Left lobe of liver (tissue), 2 donors: ENCODE measurements at places on chromosomes 6 and 20. TPM values are rescaled to one million over a fixed set of nuclear protein-coding genes. Genes with fewer than 3 reads are reported as not detected.

REM1 gene
- not detected for total RNA-seq

DNA sequence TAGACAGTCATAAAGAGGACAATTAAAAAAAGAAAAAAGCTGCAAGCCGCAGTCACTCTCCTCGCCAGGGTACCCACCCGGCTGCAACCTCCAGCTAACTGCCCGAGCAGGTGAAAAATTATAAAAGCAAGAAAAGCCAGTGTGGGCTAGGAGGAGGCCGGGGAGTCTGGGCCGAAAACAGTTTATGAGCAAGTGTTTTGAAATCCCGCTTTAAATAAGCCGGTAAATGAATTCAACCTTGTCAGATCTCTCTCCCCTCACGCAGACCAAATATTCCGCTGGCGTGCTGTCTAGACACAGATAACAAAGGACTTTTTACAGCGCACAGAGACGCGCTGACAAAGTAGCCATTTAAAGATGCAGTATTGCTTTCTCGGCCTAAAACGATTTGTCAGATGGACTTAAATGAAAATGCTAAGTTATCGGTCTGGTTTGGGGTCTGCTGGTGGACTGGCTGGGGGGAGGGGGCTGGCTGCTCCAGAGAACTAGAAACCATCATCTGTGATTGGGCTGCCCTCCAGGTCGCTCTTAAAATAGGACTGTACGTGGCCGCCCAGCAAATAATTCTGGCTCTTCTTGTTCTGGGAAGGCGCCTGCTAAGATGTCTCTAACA lies 24.6 kb downstream of the PMEPA1 start:
- DNase-seq = no peak

DNA sequence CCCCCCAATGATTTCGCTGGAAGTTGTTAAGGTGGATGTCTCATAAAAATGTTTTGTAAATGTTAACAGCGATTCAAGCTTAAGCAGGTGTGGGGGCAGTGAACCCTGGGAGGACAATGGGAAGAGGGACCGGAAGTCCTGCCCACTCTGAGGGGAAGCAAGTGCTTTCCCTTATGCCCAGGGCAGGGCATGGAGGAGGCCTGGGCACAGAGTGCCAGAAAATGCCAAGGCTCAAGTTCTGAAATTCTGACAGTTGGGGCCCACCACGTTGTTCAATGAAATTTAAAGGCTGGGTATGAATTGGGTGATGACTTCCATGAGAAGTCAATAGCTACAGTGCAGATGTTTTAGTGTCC lies 132.7 kb upstream of the SALL4 start:
- DNase-seq = no peak

ASF1A gene
- total RNA-seq = 10.2 TPM

DNA sequence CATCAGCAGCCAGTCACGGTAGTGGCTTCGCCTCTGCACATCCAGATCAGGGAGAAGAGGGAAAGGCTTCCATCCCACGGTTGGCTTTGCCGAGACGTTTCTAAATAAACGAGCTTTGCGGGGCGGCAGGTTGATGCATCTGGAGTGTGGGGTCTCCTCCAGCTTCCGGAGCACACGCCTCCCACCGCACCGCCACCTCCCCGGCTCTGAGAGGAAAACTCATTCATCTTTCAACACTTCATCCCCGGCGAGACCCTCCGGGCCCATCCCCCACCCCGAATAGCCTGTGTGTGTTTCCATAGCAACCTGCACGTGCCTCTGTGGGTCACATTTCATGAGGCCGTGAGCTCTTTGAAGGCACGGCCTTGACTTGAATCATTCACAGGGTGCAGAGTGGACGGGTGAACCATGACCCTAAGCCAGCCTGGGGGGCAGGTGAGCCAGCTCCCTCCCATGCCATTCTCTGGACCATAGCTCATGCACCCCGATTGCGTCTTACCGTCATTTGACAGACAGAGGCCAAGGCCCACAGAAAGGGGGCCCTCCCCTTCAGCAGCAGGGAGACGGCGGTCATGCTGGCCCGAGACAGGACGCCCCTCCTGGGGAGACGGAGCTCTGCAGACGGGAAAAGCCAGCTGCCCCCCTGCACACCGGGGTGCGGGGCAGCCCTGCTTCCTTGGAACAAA lies 16.2 kb upstream of the CHRNA4 start:
- DNase-seq = no peak

- DNase-seq = no peak
Measured at GRCh38 chr6:30804333-30804732, 60.0 kb upstream of the IER3 start.

DNA sequence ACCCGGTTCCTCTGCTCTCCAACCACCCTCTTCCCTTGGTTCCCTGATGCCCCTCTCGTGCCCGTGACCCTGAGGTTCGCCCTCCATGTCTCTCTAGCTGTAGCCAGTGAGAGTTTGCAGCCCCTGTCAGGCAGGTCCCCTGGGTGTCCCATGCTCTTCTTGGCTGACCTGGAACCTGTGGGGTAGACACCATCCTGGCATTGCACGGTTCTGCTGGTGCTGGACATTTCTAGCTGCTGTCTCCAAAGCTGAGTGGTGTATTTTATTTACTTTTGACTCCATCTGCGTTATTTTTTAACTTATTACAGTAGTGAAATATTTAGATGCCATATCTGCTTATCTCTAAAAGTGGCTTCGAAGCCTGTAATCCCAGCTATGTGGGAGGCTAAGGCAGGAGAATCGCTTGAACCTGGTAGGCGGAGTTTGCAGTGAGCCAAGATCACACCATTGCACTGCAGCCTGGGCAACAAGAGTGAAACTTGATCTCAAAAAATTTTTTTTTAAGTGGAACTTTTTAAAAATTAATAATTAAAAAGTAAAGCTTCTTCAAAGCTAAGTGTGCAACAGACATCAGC lies 12.5 kb downstream of the ENTPD6 start:
- no peak for DNase-seq

- DNase-seq = no peak
Measured at GRCh38 chr6:112597176-112597575, 250.0 kb downstream of the RFPL4B start.

DNA sequence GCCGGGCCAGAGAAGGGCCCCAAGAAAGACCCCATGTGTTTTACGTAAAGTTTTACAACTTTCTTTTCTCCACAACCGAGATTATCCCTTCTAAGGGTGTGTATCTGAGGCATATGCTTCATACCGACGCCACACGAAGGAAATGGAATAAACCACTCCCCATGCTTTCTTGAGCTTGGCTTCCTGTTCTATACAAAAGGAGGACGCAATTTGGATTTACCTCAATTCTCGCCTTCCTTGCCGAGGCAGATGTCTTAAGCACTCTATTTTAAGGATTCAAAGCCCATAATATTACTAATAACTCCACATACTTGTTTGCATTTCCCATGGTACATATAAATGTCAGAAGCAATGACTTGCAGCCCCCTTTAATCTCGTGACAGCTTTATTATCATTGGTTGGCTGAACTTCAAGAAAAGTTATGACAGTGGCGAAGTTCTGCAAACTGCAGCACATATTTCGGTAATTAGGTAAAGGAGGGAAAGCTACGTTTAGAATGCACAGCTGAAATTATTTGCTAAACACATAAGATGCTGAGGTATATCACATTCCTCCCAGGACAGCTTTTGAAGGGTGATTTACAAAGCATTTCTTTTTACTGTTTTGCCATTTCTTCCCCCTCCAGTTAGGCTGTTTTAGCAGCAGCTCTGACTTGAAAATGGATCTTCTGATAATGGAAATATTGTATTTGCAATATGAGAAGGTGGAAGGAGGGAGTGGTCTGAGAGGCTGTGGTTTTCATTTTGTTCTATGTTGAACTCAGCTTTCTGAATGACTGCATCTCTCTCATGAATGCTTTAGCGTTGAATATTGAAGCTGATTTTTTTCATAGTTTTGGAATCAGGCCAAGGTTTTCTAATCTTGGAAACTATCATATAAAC lies 330.5 kb downstream of the EPHA7 start:
- no peak for DNase-seq

DNA sequence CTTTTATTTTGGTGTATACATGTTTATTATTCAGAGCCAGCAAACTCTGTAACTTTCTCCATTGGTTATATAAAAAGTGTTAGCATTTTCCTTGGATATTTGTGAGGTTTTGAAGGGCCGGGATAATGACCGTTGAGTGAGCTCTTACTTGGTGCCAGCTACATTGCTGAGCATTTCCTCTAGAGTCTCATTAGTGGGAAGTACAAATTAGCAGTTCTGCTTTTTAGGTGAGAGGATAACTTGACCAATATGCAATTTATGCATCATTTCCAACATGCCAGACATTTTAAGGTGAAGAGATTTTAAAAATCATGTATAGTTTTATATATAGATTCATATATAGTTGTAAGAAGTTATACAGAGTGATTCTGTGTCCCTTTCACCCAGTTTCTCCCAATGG lies 84.3 kb downstream of the CARMIL1 start:
- DNase-seq = no peak

ZBTB46 gene
- total RNA-seq = 4.7 TPM

- DNase-seq = no peak
Measured at GRCh38 chr20:31806564-31807355, 12.4 kb upstream of the MYLK2 start.

STX7 gene
- total RNA-seq = 13.5 TPM

PPDPF gene
- total RNA-seq = 88.0 TPM

FAXC gene
- total RNA-seq = 0.03 TPM

GRCh38 chr6:1620504-1621069 lies 10.9 kb downstream of the FOXC1 start:
- no peak for DNase-seq

GRCh38 chr6:106182455-106182854 lies 96.3 kb downstream of the PRDM1 start:
- no peak for DNase-seq

ZDHHC14 gene
- 13.7 TPM for total RNA-seq

- DNase-seq = no peak
Measured at GRCh38 chr6:105326833-105327770, 75.8 kb downstream of the PREP start.

- peak; percentile 58 for DNase-seq
Measured at GRCh38 chr6:138403324-138403800, 661 bp upstream of the HEBP2 start.

GRCh38 chr20:18794428-18794787 lies 19.2 kb upstream of the SCP2D1 start:
- DNase-seq = no peak

GRCh38 chr20:7770578-7770977 lies 169.7 kb downstream of the HAO1 start:
- DNase-seq = no peak

GRCh38 chr20:52785679-52786078 lies 186.5 kb upstream of the TSHZ2 start:
- DNase-seq = no peak

GRCh38 chr20:35398660-35399144 lies 13.1 kb downstream of the UQCC1 start:
- DNase-seq = no peak

DNA sequence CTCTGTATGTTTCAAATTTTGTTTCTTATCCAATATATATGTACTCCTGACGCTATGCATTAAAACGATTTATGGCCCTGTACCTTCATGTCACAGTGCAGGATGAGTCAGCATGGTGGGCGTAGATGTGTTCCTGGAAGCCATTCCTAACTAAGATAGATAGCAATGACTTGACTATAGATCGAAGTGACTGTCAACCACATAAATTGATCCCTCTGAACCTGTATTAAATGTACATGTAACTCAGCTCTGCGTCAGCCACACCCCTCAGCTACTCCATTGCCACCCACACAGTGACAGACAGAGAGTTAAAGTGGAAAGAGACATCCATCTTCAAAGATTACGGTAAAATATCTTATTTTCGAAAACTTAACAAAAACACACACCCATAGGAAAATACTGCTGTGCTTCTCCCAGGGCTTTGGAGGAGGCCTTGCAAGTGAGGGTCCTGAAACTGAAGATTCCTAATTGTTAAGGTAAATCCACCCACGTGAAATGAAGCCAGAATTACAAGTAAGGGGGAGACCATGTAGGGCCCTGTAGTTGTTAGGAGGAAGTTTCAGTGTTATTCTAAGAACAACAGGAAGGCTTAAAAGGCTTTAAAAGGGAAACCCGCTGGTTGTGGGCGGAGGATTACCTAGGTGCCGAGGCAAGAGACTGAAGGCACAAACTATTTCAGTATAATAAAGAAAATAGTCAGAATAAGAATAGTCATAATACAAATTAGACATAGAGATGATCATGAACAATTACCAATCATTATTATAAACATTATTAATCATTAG lies 10.3 kb upstream of the RAD21L1 start:
- no peak for DNase-seq

SLC24A3 gene
- total RNA-seq = 0.35 TPM

- DNase-seq = no peak
Measured at GRCh38 chr6:12071064-12071615, 59.0 kb downstream of the HIVEP1 start.

GRCh38 chr6:32081168-32081990 lies 27.8 kb downstream of the TNXB start:
- DNase-seq = no peak

KCNK15 gene
- 0.20 TPM for total RNA-seq

- DNase-seq = no peak
Measured at GRCh38 chr6:36544228-36544627, 3.1 kb downstream of the STK38 start.

NKX2-2 gene
- total RNA-seq = not detected

BMP5 gene
- total RNA-seq = 0.83 TPM

DNA sequence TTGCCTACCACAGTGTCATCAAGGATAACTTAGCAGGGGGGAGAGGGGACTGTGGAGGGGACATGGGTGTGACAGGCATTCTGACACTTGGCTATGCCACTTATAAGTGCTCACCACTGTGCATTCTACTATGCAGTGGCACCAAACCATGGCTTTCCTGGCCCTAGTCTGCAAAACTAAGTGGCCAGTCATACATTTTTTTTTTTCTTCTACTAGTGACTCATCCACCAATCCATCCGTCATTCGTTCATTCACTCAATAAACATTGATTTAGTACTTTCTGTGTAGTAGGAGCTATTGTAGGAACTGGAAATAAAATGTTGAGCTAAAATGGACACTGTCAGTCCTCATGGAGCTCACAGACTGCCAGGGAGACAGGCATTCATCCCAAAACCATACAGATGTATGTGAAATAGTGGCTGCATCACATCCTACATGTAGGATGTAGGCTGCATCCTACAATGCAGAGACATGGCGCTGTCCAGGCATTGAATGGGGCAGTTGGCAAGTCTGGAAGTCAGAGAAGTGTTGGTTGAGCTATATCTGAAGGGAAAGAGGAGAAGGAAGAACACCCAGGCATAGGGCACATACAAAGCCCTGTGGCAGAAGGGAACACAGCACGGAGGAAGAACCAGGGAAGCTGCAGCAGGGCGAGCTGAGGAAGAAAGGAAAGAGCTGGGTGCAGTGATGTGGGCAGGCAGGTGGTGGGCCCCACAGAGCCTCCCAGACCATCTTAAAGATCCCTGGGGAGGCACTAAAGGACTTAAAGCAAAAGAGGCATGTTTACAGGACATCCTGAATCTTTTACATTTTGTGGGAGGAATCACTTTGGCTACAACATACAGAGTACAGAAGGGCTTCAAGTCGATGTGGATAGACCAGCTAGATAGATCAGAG lies 224.4 kb downstream of the UST start:
- no peak for DNase-seq

MLN gene
- total RNA-seq = not detected
